AG08396 (cell line): ENCODE measurements at places on chromosomes 3 and 15.

GRCh38 chr3:186529201-186529999, 14.8 kb downstream of the CRYGS start:
- DNase-seq = no peak

DNA sequence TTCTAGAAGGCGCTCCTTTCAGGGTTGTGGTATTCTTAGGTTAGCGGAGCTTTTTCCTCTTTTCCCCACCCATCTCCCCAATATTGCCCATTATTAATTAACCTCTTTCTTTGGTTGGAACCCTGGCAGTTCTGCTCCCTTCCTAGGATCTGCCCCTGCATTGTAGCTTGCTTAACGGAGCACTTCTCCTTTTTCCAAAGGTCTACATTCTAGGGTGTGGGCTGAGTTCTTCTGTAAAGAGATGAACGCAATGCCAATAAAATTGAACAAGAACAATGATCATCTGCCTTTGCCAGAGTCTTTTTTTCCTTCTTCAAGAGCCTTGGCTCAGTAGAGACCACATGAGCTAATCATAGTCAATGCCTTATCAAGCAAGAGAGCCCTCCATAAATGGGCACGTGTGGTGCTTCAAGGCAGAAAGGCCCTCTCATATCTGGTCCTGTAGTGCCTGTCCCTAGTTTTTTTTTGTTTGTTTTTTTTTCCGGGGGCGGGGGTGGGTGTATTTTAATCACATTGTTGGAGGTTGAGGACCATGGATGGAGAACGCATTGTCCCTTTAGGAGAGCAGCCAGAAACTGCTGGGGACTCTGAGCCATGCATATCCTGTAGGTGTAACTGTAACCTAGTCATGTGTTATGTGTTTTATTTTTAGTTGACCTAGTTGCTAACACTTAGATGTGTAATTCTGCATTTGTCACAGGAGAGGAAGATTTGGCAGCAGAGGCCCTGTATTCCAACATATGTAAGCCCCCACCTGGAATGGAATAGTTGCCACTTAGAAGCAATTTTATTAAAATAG, 64.7 kb upstream of the ACAD9 start:
- DNase-seq = no peak

GRCh38 chr3:143576568-143577270, 271.5 kb downstream of the SLC9A9 start:
- no peak for DNase-seq

- peak; percentile 28 for DNase-seq
Measured at GRCh38 chr3:5095886-5096285, 26.2 kb upstream of the ARL8B start.

DNA sequence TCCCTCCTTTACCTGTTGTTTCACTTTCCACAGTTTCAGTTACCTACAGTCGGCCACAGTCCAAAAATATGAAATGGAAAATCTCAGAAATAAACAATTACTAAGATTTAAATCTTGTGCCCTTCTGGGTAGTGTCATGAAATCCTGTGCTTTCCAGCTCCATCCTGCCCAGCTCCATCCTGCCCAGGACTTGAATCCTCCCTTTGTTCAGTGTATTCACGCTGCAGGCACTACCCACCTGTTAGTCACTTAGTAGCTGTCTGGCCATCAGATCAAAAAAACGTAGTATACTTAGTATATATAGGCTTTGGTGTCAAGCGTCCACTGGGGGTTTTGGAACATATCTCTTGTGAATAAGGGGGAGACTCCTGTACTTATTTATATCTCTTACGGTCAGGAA, 329.0 kb upstream of the SEMA6D start:
- DNase-seq = no peak

- DNase-seq = no peak
Measured at GRCh38 chr15:94925680-94926079, 694.3 kb downstream of the MCTP2 start.
